Right cardiac atrium (tissue), 5 donors: ENCODE measurements at places on chromosomes 5 and 9.

DNA sequence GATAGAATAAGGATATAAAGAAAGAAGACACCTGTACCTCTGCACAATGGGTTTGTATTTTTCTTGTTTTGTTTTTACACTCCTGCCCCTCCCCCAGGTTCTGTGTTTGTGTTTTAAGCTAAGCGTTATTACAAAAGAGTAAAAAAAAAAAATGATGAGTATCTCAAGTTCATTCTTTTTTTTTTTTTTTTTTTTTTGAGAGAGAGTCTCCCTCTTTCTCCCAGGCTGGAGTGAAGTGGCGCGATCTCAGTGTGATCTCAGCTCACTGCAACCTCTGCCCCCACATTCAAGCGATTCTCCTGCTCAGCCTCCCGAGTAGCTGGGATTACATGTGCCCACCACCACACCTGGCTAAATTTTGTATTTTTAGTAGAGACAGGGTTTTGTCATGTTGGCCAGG, 29.4 kb upstream of the RAI14 start:
- DNase-seq, result no peak

DNA sequence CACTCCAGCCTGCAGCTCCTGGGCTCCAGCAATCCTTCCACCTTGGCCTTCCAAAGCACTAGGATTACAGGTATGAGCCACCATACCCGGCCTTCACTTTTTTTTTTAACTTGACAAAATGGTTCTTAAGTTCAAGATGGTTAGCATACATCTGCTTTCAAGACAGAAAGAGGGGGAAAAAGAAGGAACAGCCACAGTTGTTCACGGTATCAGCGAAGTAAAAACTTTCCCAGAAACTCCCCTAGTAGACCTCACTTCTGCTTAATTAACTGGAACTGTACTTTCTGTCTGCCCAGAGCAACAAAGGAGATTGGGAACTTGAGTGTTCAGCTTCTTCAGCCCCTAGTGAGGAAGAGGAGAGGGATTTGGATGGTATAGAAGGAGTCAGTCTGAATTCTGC, 116.7 kb downstream of the UGCG start:
- DNase-seq, result no peak

DNA sequence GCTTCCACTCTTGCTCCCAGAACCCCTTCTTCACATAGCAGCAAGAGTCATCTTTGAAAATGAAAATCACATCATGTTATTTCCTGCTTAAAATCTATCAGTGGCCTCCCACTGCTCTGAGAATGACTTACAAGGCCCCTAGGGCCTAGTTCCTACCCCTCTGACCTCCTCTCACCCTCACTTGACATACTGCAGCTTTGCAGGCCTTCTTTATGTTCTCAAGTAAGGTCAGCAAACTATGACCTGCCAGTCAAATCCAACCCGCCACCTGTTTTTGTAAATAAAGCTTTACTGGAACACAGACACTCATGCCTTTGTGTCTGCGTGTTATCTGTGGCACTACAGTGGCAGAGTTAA, 185.7 kb downstream of the NR3C1 start:
- DNase-seq, result no peak

GRCh38 chr5:139743001-139743771, 52.4 kb upstream of the PSD2 start:
- no peak for DNase-seq

DNA sequence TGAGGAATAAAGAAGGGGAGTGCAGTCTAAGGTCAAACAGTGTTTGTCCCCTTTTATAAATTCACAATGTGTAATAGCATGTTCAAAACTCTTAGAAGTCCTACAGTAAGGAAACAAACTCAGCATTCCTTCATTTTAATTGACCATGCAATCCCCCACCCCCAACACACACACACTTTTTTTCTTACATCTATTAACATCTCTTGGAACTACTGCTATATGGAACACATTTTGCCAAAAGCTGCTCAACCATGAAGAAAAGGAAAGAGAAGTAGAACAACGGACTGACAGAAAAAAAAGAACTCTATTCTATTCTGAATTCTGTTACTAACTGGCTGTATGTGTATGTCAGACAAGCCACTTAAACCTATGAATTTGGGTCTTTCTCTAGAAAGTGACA, 2.8 kb upstream of the CTNNAL1 start:
- DNase-seq, result no peak

GRCh38 chr9:130751631-130752355, 58.2 kb downstream of the EXOSC2 start:
- no peak for DNase-seq

- DNase-seq, result no peak
These were observed 303.7 kb upstream of the SLC24A2 start for GRCh38 chr9:20092561-20092960.

DNA sequence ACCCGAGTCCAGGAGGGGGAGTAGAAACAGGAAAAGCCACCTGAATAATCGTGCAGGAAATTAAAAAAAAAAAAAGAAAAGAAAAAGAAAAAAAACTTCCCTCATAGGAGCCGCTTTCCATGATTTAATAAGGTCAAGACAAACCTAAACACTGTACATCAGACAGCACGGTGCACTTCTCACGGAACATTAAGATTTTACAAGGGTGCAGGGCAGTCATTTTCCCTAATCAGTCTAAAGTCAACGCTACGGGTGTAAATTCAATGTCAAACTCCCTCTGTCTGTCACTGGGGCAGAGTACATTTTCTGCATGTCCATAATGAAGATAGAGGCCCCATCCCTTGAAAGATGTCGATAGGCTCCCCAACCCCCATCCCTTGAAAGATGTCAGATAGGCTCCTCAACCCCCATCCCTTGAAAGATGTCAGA, 139.7 kb downstream of the TSSK1B start:
- DNase-seq, result no peak

GRCh38 chr9:36551129-36551528, 21.6 kb upstream of the MELK start:
- DNase-seq, result no peak

GRCh38 chr5:12080761-12081160, 176.5 kb upstream of the CTNND2 start:
- DNase-seq, result no peak

- DNase-seq, result no peak
These were observed 4.0 kb upstream of the ADAMTS16 start for GRCh38 chr5:5135957-5136676.

DNA sequence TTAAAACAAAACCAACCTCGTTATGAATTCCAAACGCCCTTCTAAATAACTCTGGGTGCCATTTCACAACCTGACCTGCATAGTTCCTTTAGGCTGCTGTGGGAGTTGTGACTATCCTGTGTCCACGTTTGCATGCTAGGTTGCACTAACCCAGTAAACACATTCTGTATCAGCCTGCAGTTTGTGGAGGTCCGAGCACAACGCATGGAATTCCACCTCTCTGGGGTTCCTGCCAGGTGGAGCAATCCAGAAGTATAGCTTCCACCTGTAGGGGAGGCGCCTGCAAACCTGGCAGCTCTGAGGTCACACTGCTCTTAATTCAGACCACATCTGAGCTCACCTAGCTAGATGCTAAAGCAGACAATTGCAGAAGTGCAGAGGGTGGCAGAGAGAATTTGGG, 57.2 kb downstream of the MARCHF3 start:
- no peak for DNase-seq

GRCh38 chr5:72386639-72387038, 66.5 kb downstream of the PTCD2 start:
- no peak for DNase-seq

- no peak for DNase-seq
These were observed 30.1 kb upstream of the CFAP157 start for GRCh38 chr9:127676638-127677037.

- no peak for DNase-seq
These were observed 20.2 kb upstream of the AGXT2 start for GRCh38 chr5:35067985-35068384.

DNA sequence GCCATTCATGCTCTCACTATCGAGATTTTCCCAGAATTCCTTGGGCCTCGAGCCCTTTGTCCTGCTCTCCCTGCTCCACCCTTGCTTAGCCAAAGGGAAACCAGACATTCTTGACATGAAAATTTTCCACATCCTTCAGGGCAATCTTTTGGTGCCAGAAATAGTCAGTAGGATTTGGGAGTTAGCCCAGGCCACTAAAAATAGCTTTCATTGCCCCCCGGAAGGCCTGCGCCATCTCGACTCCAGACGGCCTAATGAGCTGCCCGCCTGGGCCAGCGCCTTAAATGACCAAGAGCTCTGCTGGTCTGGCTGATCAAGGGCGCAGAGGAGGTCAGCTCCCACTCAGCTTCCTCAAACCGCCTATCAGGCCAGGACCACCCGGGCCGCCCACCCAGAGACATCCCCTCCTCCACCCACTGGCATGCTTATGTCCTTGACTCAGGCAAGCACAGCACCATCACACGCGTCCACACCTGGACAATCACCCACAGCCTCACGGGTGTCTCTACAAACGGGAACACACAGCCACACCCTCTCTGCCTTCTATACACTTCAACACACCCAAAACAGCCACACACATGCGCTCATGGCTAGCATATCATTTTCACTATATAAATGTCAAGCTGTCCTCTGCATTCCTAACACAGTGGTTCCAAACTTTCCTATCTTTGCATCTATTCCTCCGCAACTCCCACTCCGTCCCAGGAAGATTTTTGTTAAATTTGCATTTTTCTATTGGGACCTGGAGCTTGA, 20.9 kb downstream of the DUSP1 start:
- DNase-seq, result peak; percentile 83
